ENCODE measurements at places on chromosomes 5 and 9.

DNA sequence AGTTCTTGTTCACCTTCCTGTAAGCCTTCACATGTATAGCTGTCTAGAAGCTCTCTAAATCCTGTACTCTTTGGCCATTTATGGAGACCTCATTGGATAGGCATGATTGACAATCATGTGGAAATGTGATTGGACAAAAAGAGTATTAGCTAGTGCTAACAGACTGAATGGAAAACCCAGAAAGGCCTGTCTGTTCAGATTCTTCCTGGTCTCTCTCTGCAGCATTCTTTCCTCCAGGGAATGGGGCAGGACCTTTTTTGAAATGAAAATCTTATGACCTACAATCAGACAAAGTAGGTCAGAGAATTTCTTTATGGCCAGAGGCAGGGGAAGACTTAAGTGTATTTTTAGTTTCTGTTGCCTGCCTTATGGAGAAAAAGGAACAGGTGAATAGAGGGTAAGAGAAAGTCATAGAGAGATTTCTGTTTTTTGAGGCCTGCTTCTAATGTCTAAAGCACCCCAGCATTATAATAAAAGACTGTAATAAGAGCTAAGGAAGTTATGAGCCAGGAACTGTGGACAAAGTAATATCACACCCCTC lies 152.4 kb upstream of the CCDC152 start:
- DNase-seq = no peak

DNA sequence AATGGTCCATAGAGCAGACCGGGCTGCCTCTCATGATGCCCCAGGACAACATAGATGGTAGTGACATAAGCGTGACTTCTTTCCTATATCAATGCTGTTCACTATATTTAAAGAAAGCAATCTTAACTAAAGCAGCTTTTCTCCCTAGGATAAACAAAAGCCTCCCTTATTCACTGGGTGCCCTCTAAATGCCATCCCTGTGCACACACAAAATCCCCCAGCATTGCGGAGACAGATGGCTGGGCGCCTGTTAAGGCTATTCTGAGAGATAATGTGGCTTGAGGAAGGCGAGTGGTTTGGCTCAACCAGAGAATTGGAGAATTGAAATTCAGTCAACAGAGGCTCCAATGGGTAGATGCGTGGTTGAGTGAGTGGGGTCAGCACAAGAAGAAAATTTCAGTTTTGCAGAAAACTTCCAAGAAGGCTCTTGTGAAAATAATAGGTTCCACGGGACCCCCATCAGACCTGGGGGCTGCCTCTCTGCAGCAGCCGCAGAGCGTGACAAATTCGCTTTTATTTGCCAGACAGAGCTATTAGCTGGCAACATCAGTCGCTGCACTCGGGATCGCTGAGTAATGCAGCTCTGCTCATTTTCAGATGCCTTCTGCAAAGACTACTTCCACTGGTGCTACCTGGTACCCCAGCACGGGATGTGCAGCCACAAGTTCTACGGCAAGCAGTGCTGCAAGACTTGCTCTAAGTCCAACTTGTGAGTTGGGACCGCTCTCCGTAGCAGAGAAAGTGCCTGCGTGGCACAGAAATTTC lies 103.9 kb upstream of the ICE1 start:
- no peak for DNase-seq

- no peak for DNase-seq
Observed at GRCh38 chr9:95920017-95920416, 44.5 kb downstream of the ERCC6L2 start.

GRCh38 chr5:41482715-41483114 lies 27.7 kb downstream of the PLCXD3 start:
- DNase-seq = no peak

All from retina (tissue), 1 donor.